Airway epithelial cell (primary cell): ENCODE measurements at places on chromosomes 2 and 18. TPM values are rescaled to one million over a fixed set of nuclear protein-coding genes. Genes with fewer than 3 reads are reported as not detected.

The CAPN13 gene
- 0.21 and 0.88 TPM in 2 replicates for total RNA-seq

The PFN4 gene
- not detected in 2 replicates for total RNA-seq

The GCG gene
- not detected in 2 replicates for total RNA-seq

The ANAPC1 gene
- 40.8 and 45.4 TPM in 2 replicates for total RNA-seq

The CHRNG gene
- total RNA-seq = not detected in 2 replicates

The AOX1 gene
- total RNA-seq = 3.7 and 10.6 TPM in 2 replicates

The UCN gene
- 0.49 and 1.7 TPM in 2 replicates for total RNA-seq

The PXDN gene
- 57.2 and 85.1 TPM in 2 replicates for total RNA-seq

The LRP2 gene
- total RNA-seq = not detected in 2 replicates

The POTEC gene
- total RNA-seq = not detected in 2 replicates

The HADHB gene
- 116 TPM in 2 replicates for total RNA-seq

The LRRTM1 gene
- total RNA-seq = not detected in 2 replicates

The SKOR2 gene
- total RNA-seq = not detected in 2 replicates

The GREB1L gene
- 1.5 and 1.7 TPM in 2 replicates for total RNA-seq

The GAL3ST2 gene
- total RNA-seq = not detected in 2 replicates

The NCKAP5 gene
- 1.1 and 1.8 TPM in 2 replicates for total RNA-seq

The ICOS gene
- not detected in 2 replicates for total RNA-seq

The MOCOS gene
- 1.2 and 2.9 TPM in 2 replicates for total RNA-seq

The TUBB8B gene
- total RNA-seq = not detected in 2 replicates

The GPR155 gene
- total RNA-seq = 1.8 and 3.0 TPM in 2 replicates

The NDUFS1 gene
- total RNA-seq = 73.6 and 137 TPM in 2 replicates

The CCT4 gene
- total RNA-seq = 180 and 194 TPM in 2 replicates

The DDX18 gene
- 38.1 and 43.4 TPM in 2 replicates for total RNA-seq
